ENCODE measurements at places on chromosomes 16 and 17.
A peak's percentile ranks its signal among the peaks of the same experiment; 100 is the strongest.

DNA sequence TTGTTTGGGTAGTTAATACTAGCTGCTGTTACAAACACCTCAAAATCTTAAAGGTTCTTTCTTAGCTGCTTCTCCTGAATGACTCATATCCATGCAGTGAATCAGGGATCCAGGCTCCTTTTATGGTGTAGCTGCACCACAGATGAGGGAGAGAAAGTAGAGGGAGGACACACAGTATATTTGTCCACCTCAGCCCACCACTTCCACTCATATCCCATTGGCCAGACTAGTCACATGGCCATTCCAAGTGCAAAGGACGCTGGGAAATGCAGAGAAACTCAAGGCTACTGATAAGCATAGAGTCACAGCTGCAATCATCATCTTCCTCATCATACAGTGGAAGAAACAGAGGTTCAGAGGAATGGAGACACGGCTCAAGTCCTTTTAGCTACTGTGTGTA, 63.8 kb downstream of the GSG1L start:
- DNase-seq = no peak

DNA sequence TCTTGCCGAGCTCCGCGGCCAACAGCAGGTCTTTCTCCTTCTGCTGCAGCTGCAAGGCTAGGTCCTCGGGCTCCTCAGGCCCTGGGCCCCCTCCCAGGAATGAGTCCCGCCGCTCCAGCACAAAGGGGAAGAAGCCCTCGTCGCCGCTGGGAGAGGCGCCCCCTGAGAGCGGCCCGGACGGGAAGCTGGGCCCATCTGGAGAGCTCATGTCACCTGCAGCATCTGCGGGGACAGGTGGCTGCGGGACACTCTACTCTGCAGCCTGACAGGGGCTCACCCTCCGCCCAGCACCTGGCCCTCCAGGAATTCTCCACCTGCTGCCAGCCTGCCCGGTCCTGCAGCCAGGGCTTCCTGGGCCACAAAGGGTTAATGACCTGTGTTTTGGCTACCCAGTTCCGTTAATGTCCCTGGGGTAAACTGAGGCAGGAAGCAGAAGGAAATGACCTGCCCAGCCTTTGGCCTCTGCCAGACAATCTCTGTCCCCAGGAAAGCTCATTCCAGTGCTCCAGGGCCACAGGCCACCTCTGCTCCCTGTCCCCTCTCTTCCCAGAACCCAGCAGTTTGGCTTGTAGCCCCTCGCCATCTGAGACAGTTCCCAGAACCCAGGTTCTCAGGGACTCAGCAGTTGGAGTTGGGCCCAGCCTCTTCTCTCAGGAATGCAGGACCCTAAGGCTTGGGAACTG, 1.3 kb downstream of the BICDL2 start:
- DNase-seq = no peak

- peak; percentile 19 for DNase-seq
Observed at GRCh38 chr17:45346216-45347015, 29.6 kb upstream of the MAP3K14 start.

DNA sequence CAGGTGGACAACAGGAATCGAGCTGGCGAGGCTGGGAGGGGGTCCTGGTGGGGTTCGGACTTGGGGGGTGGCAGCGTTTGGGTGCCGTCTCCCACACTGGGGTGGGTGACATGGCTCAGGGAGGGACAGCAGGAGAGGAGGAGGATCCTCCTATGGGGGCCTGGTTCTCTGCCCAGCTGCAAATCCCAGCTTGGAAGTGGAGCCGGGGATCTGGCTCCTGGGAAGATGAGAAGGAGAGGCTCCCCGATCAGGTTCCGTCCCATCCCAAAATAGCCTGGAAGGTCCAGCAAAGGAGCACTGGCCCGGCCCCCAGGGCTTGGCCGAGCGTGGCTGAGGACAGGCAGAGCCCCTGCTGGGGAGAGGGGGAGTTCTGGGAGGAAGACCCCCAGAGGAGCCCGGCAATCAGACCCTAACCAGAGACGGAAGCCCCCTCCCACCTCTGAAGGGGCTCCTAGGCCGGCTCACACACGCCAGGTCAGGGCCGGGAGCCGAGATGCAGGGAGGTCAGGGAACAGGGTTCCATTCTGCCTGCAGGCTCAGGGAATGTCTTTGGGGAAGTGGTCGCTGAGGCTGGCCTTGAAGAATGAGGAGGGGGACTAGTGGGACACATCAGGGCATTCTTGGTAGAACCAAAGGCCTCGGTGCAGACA, 143.7 kb downstream of the ENGASE start:
- DNase-seq = no peak

- no peak for DNase-seq
Observed at GRCh38 chr16:65831903-65832666, 534.4 kb upstream of the CDH5 start.

GRCh38 chr16:24139282-24139681, 116.9 kb upstream of the CACNG3 start:
- no peak for DNase-seq

GRCh38 chr17:59832883-59833379, 59.8 kb downstream of the TUBD1 start:
- DNase-seq = peak; percentile 78

DNA sequence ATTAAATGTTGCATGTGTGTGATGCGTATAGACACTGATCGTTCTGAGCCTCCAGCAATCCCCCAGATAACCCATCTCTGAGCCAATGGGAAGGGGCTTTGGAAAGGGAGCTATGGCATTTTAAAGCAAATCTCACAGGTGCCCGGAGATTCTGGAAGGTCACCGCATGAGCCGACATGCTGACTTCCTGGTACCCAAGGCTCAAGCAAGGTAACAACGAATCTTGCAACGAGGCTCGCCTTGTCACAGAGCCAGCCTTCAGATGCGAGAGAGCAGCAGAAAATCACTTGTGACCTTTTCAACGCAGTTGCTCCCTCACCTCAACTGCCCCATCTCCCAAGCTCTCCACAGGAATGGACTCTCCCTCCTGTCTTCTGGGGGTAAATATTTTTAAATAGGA, 154.8 kb upstream of the CDH5 start:
- DNase-seq = no peak

DNA sequence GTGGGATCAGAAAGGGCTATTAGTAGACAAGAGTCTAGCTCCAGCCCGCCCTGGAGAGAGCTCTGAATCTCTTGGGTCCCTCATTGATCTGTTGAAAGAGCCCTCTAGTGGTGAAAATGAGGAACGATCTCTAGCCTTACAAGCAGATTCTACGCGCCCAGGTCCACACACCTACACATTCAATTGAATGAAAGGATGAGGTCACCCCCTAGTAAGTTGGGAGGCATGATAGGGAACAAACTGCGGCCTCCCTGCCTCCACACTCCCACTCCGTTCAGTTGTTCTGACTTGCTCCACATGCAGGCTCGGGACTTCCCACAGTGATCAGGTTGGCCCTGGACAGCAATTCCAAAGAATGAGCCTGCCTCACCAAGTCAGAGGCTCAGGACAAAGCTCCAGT, 2.9 kb upstream of the CACNG3 start:
- DNase-seq = peak; percentile 34

- peak; percentile 52 for DNase-seq
Observed at GRCh38 chr16:46743232-46743719, 4.9 kb downstream of the MYLK3 start.

GRCh38 chr16:66427871-66428681, 981 bp downstream of the BEAN1 start:
- DNase-seq = no peak

DNA sequence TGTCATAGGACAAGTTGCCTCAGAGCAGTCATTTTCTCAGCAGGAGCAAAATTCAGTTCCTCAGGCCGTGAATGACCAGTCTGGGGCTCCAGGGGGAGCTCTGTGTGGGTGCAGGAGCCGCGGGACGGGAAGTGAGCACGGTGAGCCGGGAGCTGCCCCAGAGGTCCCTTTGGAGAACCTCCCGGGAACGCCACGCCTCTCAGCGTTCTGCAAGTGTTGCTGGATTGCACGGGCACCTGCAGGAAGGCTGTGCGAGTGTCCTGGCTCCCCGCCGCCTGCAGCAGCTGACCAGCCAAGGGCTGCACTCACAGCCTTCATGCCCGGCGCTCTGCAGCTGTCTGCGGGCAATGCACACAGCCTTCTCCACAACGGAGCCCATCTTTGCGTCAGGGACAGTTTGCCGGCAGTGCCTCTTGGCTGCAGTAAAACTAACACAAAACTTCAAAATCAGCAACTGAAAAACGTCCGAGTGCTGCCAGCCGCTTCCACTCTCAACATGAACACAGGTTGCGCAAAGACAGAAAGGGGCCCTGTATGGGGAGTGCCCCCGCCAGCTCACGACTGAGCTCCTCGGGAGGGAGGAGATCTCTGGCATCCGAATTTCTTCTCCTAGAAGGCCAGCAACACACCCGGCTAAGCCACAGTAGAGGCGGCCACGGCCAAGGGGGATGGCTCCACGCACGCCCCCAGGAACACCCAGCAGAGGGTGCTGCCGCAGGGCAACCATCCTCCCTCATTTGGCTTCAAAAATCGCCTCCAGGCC, 16.0 kb downstream of the NDUFAF8 start:
- DNase-seq = peak; percentile 71

Measured in Caco-2 (cell line).